ENCODE measurements at places on chromosomes 5 and 9.

DNA sequence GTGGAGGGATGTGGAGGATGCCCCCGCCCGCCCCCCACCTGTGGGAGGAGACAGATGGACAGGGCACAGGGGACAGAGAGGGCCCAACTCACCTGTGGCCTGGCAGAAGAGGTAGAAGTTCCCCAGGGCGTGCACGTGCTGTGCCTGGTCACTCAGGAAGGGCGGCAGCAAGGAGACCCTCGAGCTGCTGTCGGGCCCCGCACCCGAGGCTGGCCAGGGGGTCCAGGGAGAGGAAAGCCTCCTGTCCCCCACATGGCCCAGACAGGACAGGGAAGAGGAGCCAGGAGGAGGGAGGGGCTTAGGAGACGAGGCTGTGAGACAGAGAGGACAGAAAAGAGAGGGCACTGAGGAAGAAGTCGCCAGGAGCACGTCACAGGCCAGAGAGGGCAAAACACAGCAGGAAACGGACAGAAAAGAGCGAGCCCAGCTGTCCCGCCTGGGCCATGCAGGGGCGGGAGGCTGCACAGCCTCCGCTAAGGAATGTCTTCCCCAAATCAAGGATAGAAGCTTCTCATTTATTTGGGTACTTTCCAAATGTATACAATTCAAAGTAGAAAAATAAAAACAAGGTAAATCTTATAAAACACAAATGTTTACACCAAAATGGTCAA, 58.5 kb downstream of the SECISBP2 start:
- DNase-seq: no peak

DNA sequence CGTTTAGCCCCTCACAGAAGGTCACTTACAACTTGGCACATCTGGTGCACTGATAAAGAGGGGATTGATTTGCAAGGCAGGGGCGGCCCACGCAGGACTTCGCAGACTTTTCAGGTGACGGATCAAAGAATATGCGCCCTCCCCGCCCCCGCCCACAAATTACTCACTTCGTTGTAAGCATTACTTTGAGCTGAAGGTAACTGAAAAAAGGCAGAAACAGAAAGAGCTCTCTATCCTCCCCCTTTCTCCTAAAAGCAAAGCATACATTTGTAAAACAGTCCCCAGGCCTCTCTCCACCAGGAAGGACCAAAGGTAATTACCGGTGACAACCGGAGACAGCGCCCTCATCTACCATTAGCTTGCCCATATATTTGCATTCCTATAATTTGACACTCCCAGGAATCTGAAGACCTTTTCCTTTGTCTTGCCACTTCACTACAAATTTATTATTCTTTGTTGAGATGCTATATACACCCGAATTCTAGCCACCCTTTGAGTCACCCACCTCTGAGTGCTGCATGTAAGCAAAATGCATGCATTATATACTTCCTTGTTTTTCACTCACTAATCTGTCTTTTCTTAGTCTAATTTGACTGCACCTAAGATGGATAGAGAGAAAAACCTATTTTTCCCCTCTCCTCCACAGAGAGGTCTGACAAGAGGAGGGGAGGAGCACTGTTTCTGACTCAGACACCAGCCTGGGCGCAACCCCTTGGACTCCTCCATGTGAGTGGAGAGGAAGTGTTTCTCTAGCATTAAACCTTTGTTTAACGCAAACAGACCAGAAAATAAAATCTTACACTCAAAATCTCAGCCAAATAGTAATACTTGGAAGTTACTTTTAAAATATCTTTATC, 74.7 kb upstream of the SPIN1 start:
- peak; percentile 16 for DNase-seq

DNA sequence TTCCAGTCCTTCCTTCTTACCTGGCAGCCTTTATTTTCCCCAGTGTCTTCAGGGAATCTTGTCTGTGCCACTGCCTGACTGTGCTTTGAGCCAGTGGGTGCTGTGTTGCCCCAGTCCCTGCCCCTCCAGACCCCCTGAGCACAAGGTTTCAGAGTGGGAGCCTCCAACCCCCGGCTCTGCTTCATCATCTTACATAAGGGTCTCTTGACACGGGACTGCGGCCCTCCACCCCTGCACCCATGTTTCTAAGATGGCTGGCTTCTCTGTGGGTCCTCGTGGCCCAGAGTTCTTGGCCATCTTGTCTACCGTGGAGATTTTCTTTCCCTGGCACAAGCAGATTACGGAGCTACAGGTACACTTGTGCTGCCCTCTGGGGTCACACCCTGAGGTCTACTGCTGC, 194.1 kb downstream of the CACNA1B start:
- DNase-seq: no peak

GRCh38 chr5:157602505-157602904, 26.9 kb upstream of the ADAM19 start:
- no peak for DNase-seq

- no peak for DNase-seq
Measured at GRCh38 chr9:87771316-87772006, 45.5 kb downstream of the CTSL start.

- DNase-seq: no peak
Measured at GRCh38 chr9:592225-592624, 249.3 kb upstream of the DMRT1 start.

DNA sequence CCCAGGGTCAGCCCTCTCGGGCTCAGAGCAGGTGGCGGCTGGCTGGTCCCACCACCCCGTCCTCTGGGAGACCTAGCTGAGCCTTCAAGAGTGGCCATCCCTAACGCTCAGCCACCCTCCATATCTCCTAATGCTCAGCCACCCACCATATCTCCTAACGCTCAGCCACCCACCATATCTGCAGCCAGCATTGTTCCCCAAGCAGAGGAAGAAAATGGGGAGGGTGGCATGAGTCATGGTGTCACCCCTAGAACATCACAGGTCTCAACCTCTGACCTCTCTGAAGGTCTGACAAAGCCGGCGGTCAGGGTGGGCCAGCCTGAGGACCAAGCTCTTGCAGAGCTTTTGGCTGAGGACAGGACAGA, 14.7 kb downstream of the LHX3 start:
- DNase-seq: no peak

- no peak for DNase-seq
Measured at GRCh38 chr9:87594194-87594593, 96.5 kb downstream of the DAPK1 start.

GRCh38 chr9:114056527-114056926, 21.6 kb downstream of the AMBP start:
- DNase-seq: no peak

GRCh38 chr9:78143281-78144007, 92.4 kb upstream of the CEP78 start:
- no peak for DNase-seq

- DNase-seq: no peak
Measured at GRCh38 chr9:134557331-134557730, 84.3 kb upstream of the COL5A1 start.

- no peak for DNase-seq
Measured at GRCh38 chr9:133425049-133425632, 3.0 kb downstream of the ADAMTS13 start.

DNA sequence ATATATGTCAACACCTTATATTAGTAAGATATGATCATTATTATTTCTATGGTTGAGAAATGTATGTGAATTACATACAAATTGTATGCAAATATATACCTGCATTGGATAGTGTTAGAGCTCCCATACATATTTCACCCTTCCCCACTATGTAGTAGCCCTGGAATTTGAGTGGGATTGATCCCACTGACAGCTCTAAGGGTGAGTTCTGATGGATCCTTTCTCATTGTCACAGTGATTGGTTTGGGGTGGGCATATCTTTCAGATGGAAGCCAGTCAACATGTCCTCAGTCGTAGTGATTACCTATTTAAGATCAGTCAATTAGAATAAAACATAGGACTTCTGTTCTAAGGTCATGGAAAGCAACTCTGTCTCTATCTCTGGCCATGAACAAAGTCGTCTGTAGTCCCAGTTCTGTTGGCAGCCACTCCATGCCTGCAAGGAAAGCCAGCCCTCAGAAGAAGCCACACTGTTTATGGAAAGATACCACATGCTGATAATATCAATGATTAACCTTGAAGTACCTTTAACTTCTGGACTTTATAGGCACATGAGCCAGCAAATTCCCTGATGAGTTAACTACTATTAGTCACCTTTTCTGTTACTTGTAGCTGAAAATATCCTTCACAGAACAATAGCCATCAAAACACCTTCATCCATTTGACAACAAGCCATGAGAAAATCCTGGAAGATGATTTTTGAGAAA, 5.1 kb upstream of the CCDC192 start:
- no peak for DNase-seq

DNA sequence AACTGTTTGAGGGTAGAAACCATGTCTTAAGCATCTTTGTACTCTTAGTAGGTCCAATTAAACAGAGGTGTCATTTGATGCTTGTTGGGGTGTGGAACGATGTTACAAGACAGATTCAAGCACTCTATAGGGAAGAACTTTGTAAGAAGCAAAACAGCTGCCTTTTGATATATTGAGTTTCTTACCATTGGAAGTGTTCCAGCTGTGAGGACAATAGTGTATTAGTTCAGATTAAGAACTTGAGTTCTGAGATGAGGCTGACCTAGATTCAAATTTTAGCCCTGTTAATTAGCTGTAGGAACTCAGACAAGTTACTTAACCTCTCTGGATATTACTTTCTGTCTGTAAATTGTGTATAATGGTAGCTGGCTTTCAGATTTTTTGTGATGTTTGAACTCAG, 19.6 kb upstream of the ZNF462 start:
- no peak for DNase-seq

- no peak for DNase-seq
Measured at GRCh38 chr5:181037365-181037861, 2.7 kb upstream of the BTNL9 start.

GRCh38 chr5:122864400-122864799, 19.0 kb downstream of the SNX24 start:
- DNase-seq: peak; percentile 2

- no peak for DNase-seq
Measured at GRCh38 chr5:155274484-155274883, 260.9 kb downstream of the KIF4B start.
